ENCODE measurements at places on chromosomes 7 and 10. TPM values are rescaled to one million over a fixed set of nuclear protein-coding genes. Genes with fewer than 3 reads are reported as not detected.

DNA sequence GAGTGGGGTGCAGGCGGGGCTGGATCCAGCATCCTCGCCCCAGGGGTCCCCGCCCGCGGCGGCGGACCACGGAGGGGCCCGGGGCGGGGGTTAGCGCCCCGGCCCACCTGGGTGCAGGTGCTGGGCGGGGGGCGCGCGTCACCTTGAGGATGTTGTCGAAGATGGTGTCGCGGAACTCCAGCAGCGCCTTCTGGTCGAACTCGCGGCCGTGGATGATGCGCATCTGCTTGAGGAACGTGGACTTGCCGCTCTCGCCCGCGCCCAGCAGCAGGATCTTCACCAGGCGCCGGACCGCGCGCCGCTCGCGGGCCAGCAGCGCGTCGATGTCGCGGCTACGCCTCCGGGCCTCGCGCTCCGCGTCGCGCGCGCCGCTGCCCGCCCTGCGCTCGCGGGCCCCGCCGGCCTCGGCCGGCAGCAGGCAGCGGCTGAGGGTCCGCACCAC lies 376 bp downstream of the GNA12 start:
- H3K27ac ChIP-seq = no peak overlapping the region
- no peak for DNase-seq
- H3K4me1 ChIP-seq = peaks cover 10% of the 10 kb centered on the region
- peaks cover 21% of the 10 kb centered on the region for H3K36me3 ChIP-seq

DNA sequence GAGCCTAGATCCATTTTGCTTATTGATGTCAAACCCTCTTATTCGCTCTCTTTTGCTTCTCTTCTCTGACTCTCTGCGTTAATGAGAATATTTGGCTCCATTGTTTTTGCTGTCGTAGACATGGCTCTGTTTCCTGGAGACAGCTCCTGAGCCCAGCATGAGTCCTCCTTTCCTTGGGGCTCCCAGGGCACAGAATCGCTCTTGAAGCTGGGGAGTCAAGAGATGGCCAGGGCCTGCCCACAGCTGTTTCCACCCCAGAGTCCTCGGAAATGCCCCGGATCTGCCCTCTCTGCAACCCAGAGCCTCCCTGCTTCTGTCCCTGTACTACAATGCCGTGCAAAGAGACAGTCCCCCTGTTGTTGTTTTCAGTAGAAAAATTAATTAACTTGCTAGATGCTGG lies 566.7 kb upstream of the FOXK1 start:
- no peaks in the 10 kb centered on the region for H3K36me3 ChIP-seq
- no peaks in the 10 kb centered on the region for H3K27me3 ChIP-seq
- no peak overlapping the region for H3K4me3 ChIP-seq
- peak overlapping the region; percentile 73 for H3K27ac ChIP-seq
- H3K4me1 ChIP-seq = no peaks in the 10 kb centered on the region

DNA sequence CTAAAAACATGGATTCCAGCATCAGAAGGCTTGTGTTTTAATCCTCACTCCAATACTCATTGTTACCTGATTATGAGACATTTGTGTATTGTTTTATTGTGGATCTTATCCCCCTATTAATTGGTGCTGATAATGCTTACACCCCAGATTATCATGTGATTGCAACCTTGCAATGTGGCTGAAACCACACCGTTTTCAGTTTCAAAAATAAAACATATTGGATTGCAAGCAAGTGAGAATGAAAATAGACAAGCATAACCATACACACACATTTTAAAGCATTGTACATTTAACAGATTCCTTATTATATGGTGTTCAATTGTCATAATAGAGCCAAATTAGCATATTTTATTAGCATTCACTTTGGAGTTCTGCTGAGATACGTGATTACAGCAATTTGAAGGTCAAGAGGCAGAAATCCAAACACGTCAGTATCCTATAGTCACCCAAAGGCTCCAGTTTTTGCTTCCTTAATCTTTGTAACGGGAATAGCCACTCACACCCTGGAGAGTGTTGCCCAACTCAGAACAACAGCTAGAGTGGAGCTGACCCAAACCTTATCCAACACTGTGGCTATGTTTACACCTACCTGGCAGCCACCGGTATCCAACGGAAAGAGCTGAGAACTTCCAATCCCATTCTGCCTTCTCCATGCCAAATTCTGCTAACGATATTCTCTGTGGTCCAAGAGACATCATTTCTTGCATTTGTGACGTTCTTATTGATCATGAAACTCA lies 317.1 kb upstream of the KLF6 start:
- no peak for DNase-seq
- no peaks in the 10 kb centered on the region for H3K36me3 ChIP-seq
- H3K27ac ChIP-seq = no peak overlapping the region
- H3K27me3 ChIP-seq = no peaks in the 10 kb centered on the region
- no peaks in the 10 kb centered on the region for H3K4me1 ChIP-seq

The STEAP1 gene
- total RNA-seq = 3.8 TPM

DNA sequence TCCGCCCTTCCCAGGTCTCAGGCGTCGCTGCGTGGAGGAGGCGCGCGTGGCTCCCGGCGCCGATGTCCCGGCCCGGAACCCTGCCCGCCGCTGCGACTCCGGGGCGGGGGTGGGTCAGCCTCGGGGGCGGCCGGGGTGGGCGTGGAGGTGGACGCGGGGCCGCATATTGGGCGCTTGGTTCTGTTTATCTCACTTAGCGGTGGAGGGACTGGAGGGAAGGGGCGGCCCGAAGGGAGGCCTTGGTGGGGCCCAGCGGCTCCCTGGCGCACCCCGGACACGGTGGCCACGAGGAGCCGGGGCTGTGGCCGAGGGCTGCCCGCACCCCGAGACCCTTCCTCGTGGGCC lies 8.6 kb downstream of the UNCX start:
- H3K36me3 ChIP-seq = no peaks in the 10 kb centered on the region
- peaks cover 10% of the 10 kb centered on the region for H3K4me1 ChIP-seq
- H3K4me3 ChIP-seq = no peak overlapping the region

The SLC29A3 gene
- 16.8 TPM for total RNA-seq

The SEPTIN7 gene
- total RNA-seq = 216 TPM

DNA sequence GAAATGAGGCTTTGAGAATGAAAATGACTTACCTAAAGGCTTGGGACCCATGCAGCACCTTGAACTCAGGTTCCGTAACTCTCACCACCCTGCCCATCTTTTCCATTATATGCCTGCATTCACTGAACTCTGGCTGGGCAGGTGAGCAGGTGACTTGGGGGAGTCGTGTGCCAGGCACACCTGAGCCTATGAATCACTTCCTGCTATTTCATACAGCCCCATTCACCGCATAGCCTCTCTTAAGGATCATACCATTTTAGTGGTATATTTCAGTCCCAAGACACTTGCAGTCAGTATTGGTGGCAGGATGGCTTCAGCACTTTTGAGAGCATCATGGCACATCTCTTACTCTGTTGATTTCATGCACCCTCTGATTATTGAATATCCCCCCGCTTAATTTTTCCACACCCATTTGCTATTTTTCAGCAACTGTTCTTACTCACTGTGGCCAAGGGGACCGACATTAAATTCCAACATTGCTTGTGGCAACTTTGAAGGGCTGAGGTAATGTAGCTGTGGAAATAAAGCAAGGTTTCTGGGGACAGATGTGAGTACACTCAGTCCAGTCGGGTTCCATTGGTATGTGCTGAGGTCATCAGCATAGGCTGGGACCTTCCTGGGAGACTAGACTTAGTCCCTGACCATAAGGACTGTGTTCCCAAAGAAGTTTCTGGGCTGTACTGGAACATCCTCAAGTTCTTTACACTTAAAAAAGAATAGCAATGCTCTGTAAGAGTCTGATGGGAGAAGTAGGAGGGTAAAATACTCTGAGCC lies 39.8 kb upstream of the ZNF438 start:
- H3K4me3 ChIP-seq = no peak overlapping the region
- peaks cover 13% of the 10 kb centered on the region for H3K27me3 ChIP-seq
- H3K27ac ChIP-seq = no peak overlapping the region
- DNase-seq = no peak

- no peak overlapping the region for H3K4me3 ChIP-seq
- no peak for DNase-seq
- no peaks in the 10 kb centered on the region for H3K27me3 ChIP-seq
- peaks cover 61% of the 10 kb centered on the region for H3K36me3 ChIP-seq
- H3K27ac ChIP-seq = no peak overlapping the region
Observed at GRCh38 chr7:95411036-95411435, 14.9 kb upstream of the PON3 start.

- no peaks in the 10 kb centered on the region for H3K36me3 ChIP-seq
- H3K27me3 ChIP-seq = no peaks in the 10 kb centered on the region
- H3K4me3 ChIP-seq = no peak overlapping the region
- peaks cover 1% of the 10 kb centered on the region for H3K4me1 ChIP-seq
Observed at GRCh38 chr10:116984202-116984990, 20.6 kb downstream of the SHTN1 start.

DNA sequence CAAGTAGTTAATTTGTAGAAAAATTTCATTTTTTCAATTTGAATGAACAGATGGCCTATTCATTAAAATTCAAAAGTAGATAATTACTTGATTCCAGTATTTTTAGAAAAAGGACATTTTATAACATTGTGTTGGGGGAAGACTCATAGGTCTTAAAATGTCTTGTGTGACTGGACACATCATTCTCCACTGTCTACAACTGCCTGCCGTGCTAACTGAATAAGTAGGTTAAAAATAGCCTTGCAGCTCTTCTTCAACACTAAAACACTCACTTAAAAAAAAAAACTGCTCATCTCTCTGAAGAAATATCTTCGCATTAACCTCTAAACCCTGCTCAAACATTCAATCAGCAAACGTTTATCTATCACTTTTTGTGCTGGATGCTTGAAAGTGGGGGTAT lies 253.8 kb downstream of the CSTF2T start:
- no peaks in the 10 kb centered on the region for H3K4me1 ChIP-seq
- no peak for DNase-seq
- no peak overlapping the region for H3K27ac ChIP-seq
- no peaks in the 10 kb centered on the region for H3K27me3 ChIP-seq
- no peaks in the 10 kb centered on the region for H3K36me3 ChIP-seq

The COL26A1 gene
- total RNA-seq = 47.0 TPM

- no peaks in the 10 kb centered on the region for H3K36me3 ChIP-seq
- H3K27ac ChIP-seq = no peak within 1 kb of the TSS
- peak; percentile 87 for DNase-seq
- H3K4me1 ChIP-seq = no peaks in the 10 kb centered on the region
- H3K4me3 ChIP-seq = peak within 1 kb of the TSS; percentile 75
Observed at GRCh38 chr10:122461367-122461728, at the start of gene HTRA1. TSS of gene HTRA1 (plus strand) at chr10:122461553. CDS start at chr10:122461653, 100 bp downstream.

DNA sequence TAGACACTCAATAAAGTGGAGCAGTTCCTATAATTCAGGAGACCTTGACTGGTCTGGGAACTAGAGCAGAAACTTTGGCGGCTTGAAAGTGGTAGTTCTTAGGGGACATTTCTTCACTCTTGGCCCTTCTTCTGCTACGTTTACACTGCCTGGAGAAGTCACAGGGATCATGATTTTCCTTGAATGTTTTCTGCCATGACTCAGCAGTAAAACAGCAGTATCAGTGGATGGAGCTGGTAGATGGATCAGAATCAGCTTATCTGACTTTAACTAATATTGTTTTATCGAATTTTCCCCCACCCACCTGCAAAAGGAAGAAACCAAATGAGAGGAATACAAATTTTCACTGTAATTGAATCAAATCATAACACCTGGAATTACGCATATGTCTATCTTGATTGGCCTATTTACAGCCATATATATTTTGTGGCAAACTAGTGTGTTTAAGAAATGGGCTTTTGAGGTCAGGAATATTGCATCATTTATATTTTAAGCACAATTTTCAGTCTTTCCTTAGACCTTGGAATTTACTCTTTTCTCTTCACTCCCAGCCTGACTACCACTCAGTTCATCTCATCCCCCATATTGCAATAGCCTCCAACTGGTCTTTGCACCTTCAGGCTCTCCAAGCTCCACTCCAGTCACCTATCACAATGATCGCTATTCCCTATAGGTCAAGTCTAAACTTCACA lies 14.9 kb upstream of the DLX5 start:
- peaks cover 15% of the 10 kb centered on the region for H3K27me3 ChIP-seq
- H3K4me1 ChIP-seq = no peaks in the 10 kb centered on the region
- no peak for DNase-seq
